ENCODE measurements at places on chromosomes 1 and 21. TPM values are rescaled to one million over a fixed set of nuclear protein-coding genes. Genes with fewer than 3 reads are reported as not detected.

The FMO1 gene
- not detected for total RNA-seq

- DNase-seq, result no peak
Observed at GRCh38 chr1:110088739-110089316, 18.4 kb upstream of the ALX3 start.

- DNase-seq, result no peak
Observed at GRCh38 chr1:205342986-205343385, 13.7 kb downstream of the KLHDC8A start.

GRCh38 chr1:61058483-61059245, 23.7 kb upstream of the NFIA start:
- DNase-seq, result no peak

The ORC1 gene
- 4.9 TPM for total RNA-seq

GRCh38 chr1:65075123-65075976, 72.7 kb upstream of the AK4 start:
- peak; percentile 68 for DNase-seq

The PLA2G2F gene
- not detected for total RNA-seq

- DNase-seq, result no peak
Observed at GRCh38 chr21:42404539-42404938, 837 bp downstream of the UBASH3A start.

DNA sequence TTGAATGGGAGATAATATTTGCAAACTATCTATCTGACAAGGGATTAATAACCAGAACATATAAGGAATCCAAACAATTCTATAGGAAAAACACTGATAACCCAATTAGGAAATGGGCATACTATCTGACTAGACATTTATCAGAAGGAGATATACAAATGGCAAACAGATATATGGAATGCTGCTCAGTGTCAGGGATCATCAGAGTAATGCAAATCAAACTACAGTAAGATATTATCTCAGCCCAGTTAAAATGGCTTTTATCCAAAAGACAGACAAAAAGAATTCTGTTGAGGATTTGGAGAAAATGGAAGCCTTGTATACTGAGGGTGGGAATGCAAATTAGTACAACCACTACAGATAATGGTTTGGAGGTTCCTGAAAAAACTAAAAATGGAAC, 758.0 kb upstream of the B3GALT2 start:
- DNase-seq, result no peak

The FMN2 gene
- 3.0 TPM for total RNA-seq

DNA sequence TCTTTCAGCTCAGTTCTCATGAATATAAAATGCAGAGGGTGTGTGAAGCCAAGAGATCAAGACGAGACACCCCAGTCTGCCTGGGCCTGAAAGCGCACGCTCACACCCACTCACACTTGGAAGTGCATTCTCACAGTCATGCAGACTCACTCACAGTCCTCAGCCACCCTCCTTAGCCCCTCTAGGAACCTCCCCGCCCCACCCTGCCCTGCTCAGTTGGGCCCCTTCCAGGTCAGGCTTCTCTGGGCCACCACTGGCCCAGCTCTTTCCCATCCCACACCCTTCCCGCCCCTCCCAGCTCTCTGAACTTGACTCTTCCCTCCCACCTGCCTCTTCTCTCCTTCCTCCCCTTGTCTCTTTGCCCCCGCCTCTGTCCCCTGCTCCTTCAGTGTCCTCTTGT, 93.8 kb downstream of the EPHB2 start:
- DNase-seq, result no peak

DNA sequence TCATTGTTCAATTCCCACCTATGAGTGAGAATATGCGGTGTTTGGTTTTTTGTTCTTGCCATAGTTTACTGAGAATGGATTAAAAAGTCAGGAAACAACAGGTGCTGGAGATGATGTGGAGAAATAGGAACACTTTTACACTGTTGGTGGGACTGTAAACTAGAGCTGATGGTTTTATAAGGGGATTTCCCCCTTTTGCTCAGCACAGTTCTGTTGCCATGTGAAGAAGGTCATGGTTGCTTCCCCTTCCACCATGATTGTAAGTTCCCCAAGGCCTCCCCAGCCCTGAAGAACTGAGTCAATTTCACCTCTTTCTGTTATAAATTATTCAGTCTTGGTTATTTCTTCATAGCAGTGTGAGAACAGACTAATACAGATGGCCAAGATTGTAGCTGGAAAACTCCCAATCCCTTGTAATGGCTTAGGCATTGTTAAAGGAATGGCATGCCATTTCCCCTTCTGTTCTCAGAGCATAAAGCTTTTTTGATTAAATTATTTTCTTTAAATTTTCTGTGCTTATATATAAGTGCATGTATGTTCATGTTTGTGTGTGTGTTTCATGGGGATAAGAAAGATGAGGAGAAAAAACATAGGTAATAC, 144.8 kb downstream of the BACH1 start:
- no peak for DNase-seq

- no peak for DNase-seq
Observed at GRCh38 chr21:25891596-25891995, 156.8 kb downstream of the GABPA start.

DNA sequence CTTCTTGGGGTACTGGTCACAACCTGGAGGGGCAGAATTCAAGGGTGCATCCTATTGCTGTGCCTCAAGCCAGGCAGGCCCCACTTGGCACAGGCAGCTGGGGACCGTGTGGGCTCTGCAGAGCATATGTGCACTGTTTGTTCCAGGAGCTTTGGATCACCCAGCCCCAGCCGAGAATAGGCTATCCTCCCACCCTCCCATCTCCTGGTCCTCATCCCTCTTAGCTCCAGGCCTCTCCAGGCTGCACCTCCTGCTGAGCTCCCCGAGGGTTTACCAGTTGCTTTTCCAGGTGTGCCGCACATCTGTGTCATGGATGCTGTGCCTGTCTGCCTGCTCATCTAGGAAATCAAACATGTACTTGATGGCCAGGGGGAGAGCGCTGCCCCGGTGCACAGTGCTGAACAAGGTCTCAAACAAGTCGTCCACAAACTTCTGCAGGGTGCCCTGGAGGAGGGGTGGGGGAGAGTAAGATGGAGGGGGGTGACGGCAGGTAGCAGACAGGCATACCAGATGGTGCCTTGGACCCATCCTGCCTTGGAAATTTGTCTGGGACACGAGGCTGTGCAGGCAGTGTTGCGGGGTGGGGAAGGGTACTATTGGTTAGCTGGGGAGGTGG, 120.5 kb upstream of the CD34 start:
- DNase-seq, result no peak

DNA sequence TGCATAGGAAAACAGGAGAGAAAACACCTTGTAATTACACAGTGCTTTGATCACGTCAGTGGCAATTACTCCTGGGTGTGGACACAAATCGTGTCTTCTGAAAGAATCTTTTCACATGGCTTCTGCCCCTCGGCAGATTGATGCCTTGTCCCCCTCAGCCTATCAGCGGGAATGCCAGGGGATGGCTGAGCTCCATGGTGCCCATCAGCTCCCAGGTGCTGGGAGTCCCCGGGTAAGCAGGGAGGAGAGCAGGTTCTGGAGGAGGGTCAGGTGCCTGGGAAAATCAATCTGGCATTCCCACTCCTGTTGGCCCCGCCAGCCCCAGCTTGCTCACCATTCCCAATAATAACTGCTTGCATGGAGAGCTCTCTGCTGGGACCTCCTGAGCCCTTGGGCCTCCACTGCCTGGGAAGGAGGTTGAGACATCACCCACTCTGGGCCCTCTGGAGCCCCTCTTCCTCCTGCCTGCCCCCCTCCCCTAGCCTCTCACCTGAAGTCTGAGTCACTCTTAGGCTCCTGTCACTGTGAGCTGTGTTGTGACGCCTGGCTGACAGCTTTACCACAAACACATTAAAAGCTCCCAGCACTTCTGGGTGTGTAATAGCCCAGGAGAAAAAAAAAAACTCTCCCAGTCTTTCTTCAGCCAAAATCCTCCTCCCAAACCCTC, 4.9 kb downstream of the CAMK2N1 start:
- DNase-seq, result peak; percentile 65

The C1QB gene
- total RNA-seq, result 72.5 TPM

The HES3 gene
- total RNA-seq, result not detected

DNA sequence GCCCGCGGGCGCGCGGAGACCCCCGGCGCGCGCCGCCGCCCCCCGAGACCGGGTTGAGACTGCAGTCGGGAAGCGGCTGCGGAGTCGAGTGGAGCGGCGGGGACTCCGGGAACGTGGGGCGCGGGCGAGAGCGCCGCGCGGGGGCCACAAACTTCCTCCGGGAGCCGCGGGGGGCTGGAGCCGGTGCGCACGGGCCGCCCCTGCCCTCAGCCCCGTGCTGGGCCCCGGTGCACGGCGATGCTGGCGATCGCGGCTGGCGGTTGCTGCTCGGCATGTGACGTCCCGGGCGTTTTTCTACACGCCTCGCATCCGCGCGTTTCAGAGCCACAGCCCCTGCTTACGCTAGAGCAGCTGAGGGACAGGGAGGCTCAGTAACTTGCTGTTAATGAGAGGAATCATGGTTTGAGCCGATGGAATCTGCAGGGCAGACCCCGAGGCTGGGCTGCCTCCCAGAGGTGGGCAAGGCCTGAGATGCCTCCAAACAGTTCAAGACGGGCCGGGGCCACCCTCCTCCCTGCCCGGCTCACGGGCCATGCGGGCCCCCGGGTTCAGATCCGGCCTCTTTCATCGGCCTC, 520 bp downstream of the TMEM201 start:
- peak; percentile 36 for DNase-seq

GRCh38 chr1:184036517-184036949, 995 bp downstream of the COLGALT2 start:
- DNase-seq, result no peak

The NUP210L gene
- 0.11 TPM for total RNA-seq

The PRKAA2 gene
- 6.8 TPM for total RNA-seq

DNA sequence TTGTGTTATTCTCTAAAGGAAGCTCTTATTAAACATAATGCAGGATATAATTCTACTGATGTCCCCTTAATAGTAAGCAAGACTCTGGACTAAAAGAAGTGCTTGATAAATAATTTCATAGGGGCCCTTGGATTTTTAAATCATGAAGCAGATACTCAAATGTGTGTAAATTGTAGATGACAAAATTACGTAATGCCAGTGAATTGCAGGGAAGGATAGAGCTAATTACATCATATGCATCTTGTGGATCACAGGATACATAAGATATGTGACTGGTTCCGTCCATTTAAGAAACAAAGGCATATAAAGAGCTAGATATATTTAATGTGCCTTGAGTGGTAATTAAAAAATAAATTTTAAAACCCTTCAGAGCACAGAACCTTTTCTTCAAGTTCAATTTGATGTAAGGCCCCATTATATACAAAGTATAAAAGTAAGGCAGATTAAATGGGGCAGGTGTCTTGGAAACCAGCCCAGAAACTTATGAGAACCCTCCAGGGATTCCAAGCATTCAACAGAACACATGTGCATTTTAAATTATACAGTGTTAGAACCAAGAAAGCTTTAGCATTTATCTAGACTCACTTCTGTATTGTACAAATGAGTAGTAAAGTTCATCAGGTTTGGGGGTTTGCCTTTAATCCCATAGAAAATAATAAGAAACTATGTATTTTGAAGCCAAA, 190.4 kb downstream of the NCAM2 start:
- no peak for DNase-seq

The INKA2 gene
- 4.0 TPM for total RNA-seq

DNA sequence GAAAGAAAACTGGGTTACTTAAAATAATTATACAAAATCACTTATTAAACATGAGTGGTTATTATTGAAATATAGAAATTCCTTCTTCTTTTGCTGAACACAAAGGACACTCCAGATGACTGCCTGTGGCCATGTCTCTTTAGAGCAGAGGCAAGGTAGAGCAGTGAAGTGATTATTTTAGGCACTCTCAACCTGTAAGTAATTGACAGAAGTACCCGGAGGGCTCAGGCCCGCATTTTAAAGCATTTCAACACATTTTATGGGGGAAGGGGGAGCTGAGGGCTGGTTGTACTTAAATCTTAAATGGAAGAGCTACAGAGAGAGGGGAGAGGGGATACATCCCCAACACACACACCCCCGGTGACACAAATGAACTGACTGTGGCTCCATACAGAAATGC, 10.2 kb downstream of the OSCP1 start:
- no peak for DNase-seq

The OXCT2 gene
- total RNA-seq, result 1.2 TPM

DNA sequence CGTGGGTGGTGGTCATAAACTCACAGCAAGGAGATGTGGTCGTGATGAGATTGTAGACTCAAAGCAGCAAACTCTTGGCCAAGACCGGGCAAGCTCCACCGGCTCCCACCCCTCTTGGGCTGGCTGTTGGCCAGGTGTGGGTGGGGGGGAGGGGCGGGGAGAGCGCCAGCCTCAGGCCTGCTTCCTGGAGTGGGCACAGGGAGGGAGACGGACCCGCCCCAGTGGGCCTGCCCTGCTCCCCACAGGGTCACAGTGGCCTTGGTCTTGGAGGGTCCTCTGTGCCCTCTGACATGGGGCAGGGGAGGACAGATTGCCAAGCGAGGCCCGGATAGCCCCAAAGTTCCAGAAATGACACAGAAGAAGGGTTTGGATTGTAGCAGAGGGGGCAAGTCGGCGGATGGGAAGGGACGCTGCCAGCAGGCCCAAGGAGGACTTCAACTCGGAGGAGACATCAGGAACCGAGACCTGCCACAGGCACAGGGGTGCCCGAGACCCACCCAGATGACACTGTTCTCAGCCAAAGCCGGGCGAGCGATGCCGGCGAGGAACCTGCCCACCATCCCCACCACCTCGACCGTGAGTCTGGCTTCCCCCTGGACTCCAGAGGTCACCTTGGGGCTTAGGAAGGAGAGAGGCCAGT, 85.4 kb upstream of the ACTRT2 start:
- no peak for DNase-seq

GRCh38 chr1:98196012-98196411, 275.2 kb upstream of the DPYD start:
- DNase-seq, result no peak

The LAPTM5 gene
- 15.8 TPM for total RNA-seq

DNA sequence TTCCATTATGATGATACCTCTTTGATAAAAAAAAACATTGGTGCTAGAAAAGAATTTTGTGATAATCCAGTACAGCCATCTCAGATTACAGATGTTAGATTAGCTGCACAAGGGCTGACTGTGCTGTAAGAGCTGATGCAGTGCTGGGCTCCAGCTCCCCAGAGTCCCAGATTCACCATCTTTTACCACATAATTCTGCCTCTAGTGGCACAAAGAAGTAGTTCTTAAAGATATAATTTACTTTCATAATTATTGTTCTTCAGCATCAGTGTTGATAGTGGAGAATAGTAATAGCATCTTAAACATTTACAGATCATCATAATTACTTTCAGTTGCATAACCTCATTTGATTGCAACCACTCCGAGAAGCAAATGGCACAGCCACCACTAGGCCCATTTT, 262.1 kb downstream of the BRINP2 start:
- no peak for DNase-seq

- DNase-seq, result no peak
Observed at GRCh38 chr1:181073638-181074037, 14.9 kb upstream of the IER5 start.

DNA sequence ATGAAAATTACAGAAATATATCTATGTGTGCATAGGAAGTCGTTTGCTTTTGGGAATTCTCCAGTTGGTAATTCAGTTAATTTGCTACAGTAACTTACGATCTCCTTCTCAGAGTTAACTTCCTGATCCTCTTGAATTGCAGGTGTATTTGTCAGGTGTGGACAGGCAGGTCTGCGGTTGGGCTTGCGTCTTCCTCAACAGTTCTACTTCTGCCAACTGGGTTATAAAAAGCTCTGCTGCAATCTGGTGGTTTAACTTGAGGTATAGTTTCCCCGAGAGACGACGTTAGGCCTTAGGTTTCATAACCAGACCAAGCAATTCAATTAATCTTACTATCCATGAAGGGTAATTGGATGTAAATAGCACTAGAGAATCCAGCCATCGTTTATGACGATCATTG, 88.2 kb downstream of the GABPA start:
- DNase-seq, result peak; percentile 22

- peak; percentile 90 for DNase-seq
Observed at GRCh38 chr1:119768778-119769177, at the start of gene HMGCS2. HMGCS2 (minus strand) TSS chr1:119768905; CDS start chr1:119768844, 61 bp downstream.

The RXFP4 gene
- 4.2 TPM for total RNA-seq

GRCh38 chr1:156682166-156682890, 5.1 kb upstream of the NES start:
- DNase-seq, result no peak
